ENCODE measurements at places on chromosomes 4 and X. TPM values are rescaled to one million over a fixed set of nuclear protein-coding genes. Genes with fewer than 3 reads are reported as not detected.
A peak's percentile ranks its signal among the peaks of the same experiment; 100 is the strongest.

DNA sequence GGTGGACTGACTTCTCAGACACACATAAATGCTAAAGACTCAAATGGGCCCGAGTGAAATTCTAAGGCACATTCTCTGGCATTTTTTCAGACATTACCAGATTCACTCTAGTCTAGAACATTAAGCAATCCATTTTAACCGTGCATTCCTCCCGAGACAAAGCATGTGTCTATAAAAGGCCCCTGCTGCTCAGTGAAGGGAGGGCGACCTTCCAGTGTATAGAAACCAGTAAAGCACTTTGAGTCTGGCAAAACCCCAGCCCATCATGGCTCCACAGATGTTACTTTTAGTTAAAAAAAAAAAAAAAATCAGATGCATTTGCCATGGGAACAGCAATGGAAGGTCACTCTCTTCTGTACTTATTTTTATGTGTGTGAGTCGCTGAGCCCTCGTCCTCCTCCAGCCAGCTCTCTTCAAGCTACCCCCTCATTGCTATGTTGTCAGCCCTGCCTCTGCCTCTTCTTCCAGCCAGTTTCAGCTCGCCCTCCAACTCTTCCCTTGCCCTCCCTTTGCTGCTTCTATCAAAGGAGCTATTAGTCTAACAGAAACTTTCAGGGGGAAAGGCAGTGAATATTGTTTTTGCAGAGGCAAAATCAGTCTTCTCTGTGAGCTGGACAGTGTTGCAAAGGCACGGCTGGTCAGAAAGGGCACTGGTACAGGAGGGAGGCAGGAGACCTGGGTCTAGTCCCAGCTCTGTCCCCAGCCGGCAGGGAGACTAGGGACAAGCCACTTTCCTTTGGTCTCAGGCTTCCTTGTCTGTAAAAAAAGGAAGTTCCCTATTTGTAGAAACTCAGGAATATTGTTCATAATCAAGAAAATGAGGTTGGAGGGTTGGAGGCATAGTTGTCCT is 644.2 kb downstream of the ZNF674 start:
- H3K27me3 ChIP-seq = no peaks in the 10 kb centered on the region
- DNase-seq = no peak
- H3K4me1 ChIP-seq = no peaks in the 10 kb centered on the region

- peak overlapping the region; percentile 72 for H3K27ac ChIP-seq
- DNase-seq = no peak
- H3K4me3 ChIP-seq = no peak overlapping the region
- H3K27me3 ChIP-seq = no peaks in the 10 kb centered on the region
- peaks cover 6% of the 10 kb centered on the region for H3K36me3 ChIP-seq
Observed at GRCh38 chr4:94516067-94516466, 64.3 kb downstream of the PDLIM5 start.

Gene TMEM154
- 2.9 TPM for total RNA-seq

DNA sequence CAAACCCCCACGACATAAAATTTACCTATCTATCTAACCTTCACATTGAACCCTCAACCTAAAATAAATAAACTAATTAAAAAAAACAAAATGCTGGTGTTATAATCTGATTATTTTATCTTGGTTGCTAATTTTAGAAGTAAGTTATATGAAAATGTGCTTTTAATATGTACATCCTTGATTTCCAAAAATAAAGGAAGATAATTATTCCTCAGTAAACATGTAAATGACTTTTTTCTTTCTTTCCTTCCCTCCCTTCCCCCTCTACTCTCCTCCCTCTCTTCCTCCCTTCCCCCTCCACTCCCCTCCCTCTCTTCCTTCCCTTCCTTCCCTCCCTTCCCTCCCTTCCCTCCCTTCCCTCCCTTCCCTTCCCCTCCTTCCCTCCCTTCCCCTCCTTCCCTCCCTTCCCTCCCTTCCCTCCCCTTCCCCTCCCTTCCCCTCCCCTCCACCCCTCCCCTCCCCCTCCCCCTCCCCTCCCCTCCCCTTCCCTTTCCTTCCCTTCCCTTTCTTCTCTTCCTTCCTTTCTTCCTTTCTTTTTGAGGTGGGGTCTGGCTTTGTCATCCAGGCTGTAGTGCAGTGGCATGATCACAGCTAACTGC is 180.0 kb upstream of the GIMD1 start:
- H3K4me1 ChIP-seq = no peaks in the 10 kb centered on the region
- H3K36me3 ChIP-seq = no peaks in the 10 kb centered on the region
- no peak overlapping the region for H3K27ac ChIP-seq
- H3K4me3 ChIP-seq = no peak overlapping the region
- no peak for DNase-seq

GRCh38 chr4:109012286-109012880 is 249.5 kb upstream of the ETNPPL start:
- no peak overlapping the region for H3K4me3 ChIP-seq
- no peaks in the 10 kb centered on the region for H3K4me1 ChIP-seq
- no peaks in the 10 kb centered on the region for H3K27me3 ChIP-seq
- no peak overlapping the region for H3K27ac ChIP-seq

- H3K4me3 ChIP-seq = no peak overlapping the region
- H3K4me1 ChIP-seq = no peaks in the 10 kb centered on the region
- H3K27me3 ChIP-seq = no peaks in the 10 kb centered on the region
- no peak overlapping the region for H3K27ac ChIP-seq
- DNase-seq = no peak
Observed at GRCh38 chr4:12499693-12500092, 984.4 kb downstream of the RAB28 start.

Gene COL4A5
- 241 TPM for total RNA-seq

DNA sequence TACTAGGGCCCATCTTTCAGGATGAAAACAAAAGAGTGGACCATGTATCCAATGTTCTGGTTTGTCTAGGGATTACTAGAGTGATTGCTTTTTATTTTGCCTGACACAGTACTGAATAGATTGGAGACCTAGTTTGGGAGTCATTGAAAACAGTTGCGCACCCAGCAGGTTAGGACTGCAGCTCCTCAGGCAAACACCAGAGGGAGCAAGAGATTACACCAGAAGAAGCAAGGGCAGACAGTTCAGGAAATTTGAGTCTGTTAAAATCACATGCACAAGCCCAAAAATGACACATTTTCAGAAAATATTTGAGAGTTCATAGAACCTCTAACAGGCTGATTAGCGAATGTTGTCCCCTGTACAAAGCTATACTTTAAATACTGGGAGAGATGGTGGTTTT is 55.6 kb downstream of the CYLC1 start:
- H3K27ac ChIP-seq = no peak overlapping the region
- H3K4me1 ChIP-seq = no peaks in the 10 kb centered on the region
- no peak overlapping the region for H3K4me3 ChIP-seq
- no peak for DNase-seq
- no peaks in the 10 kb centered on the region for H3K27me3 ChIP-seq

Gene SYNPO2
- 2,073 TPM for total RNA-seq

Gene SH3RF1
- 10.3 TPM for total RNA-seq

Gene XG
- total RNA-seq = 0.39 TPM

DNA sequence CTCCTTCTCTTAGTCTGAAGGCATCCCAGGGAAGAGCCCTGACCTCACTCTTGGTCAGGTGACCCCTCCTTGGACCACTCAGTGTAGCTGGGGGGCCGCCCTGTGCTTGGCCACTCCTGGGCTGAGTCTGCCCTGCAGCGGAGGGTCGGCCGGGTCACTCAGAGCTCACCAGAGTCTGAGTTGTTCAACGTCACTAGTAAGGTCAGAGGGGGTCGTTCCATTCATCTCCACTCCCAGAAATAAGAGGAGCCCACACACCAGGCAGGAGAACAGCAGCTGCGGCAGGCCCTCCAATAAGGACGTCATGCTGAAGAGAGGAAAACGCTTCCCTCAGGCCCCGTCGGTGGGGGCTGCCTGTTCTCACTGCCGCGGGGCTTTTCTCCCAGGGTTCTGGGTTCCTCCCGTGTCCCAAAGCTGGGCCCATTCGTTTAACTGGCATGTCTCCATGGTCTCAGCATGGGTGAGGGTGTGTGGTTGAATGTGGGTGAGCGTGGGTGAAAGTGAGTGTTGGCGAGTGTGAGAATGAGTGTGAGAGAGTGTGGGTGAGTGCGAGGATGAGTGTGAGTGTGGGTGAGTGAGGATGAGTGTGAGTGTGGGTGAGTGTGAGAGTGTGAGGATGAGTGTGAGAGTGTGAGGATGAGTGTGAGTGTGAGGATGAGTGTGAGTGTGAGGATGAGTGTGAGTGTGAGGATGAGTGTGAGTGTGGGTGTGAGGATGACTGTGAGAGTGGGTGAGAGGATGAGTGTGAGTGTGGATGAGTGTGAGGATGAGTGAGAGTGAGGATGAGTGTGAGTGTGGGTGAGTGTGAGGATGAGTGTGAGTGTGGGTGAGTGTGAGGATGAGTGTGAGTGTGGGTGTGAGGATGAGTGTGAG is 47.7 kb downstream of the ING2 start:
- no peaks in the 10 kb centered on the region for H3K27me3 ChIP-seq
- H3K4me3 ChIP-seq = no peak overlapping the region
- H3K4me1 ChIP-seq = no peaks in the 10 kb centered on the region
- no peaks in the 10 kb centered on the region for H3K36me3 ChIP-seq
- DNase-seq = no peak

Gene USP17L30
- total RNA-seq = not detected

Gene MGAT4D
- not detected for total RNA-seq

DNA sequence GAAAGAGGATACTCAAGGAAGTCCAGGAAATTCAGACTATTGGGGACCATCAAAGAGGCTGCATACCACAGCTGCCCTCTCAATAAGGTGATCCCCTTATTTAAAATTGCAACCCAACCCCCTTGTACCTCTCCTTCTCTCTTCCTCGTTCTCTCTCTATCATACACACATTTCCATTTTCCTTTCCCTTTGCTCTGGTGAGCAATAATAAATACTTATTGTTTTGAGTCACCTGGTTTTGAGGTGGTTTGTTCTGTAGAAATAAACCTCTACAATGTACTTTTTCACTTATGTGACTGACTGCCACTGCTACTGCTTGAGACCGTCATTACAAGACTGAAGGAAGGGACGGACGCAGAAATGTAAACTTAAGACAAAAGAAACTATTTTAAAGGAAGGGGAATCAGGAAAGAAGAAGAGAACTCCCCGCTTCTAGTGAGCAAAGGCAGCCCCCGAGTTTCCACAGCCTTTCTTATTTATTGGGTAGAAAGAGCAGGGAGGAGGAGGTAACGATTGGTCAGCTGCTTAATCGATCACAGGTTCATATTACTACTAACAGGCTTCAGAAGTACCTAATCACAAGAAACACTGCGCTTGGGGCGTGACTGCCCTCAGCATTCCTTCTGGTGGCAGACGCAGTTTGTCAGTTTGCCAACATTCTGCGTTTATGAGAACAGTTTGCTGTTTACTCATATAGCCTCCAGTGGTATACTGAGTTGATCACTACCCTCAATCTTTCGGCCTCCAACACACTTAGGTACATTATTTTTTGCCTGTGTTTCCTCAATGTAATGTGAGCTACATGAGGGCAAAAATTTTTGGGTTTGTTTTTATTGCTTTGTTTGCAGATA is 16.9 kb upstream of the TMEM165 start:
- H3K4me3 ChIP-seq = no peak overlapping the region
- H3K27me3 ChIP-seq = no peaks in the 10 kb centered on the region
- no peaks in the 10 kb centered on the region for H3K36me3 ChIP-seq
- H3K4me1 ChIP-seq = no peaks in the 10 kb centered on the region

- peaks cover 28% of the 10 kb centered on the region for H3K4me1 ChIP-seq
- H3K36me3 ChIP-seq = no peaks in the 10 kb centered on the region
- DNase-seq = no peak
- no peak overlapping the region for H3K4me3 ChIP-seq
Observed at GRCh38 chrX:21176921-21177571, 197.2 kb upstream of the CNKSR2 start.

DNA sequence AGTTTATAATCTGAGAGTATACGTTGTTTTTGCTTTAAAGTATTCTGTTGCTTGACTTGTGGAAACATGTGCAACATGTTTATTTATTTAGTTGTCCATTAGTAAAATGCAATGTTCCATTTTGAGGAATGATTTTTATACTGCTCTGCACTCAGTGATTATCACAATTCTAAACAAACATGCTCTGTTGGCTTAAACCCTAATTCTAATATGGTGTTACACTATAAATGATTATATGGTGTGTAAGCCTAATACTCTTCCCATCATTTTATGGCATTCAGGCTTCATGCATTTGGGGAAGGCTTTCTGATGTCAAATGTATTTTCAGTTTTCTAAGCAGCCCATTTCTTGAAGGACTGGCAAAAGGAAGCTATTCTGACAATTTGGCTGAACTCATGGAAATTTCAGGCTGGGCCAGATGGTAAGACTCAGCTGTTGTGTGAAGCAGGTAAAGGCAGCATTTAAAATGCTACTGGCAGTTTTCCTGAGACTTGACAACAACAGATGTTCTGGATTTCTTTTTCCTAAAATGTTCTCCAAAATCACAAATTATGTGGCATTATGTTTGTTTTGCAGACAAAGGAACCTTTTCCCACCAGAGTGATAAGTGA is 336.7 kb upstream of the GNPDA2 start:
- no peak overlapping the region for H3K27ac ChIP-seq
- H3K36me3 ChIP-seq = no peaks in the 10 kb centered on the region
- H3K4me1 ChIP-seq = no peaks in the 10 kb centered on the region
- DNase-seq = no peak

DNA sequence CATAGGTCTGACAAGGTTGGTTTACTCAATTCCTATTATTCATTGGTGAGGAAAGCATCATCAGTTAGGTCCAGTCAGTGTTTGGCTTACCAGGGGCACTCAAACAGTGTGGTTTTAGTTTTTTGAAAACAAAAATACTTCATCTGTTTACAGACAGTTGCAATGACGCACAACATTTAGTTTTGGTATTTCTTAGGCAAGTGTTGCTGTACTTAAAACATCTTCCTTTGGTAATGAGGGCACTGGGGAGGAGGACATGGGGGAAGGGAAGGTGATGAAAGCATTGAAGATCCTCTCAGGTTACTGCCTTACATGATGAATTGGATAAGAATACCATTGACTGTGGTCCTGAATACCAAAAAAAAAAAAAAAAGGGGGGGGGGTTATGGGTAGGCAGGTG is 93.7 kb upstream of the MAOA start:
- no peak overlapping the region for H3K4me3 ChIP-seq
- no peak overlapping the region for H3K27ac ChIP-seq
- no peaks in the 10 kb centered on the region for H3K36me3 ChIP-seq
- H3K4me1 ChIP-seq = peaks cover 5% of the 10 kb centered on the region
- H3K27me3 ChIP-seq = no peaks in the 10 kb centered on the region

GRCh38 chr4:168631241-168632162 is 134.7 kb downstream of the PALLD start:
- peaks cover 48% of the 10 kb centered on the region for H3K4me1 ChIP-seq
- peak overlapping the region; percentile 76 for H3K27ac ChIP-seq
- DNase-seq = no peak

GRCh38 chr4:152536545-152537182 is 772 bp upstream of the FBXW7 start:
- peaks cover 49% of the 10 kb centered on the region for H3K4me1 ChIP-seq
- H3K36me3 ChIP-seq = no peaks in the 10 kb centered on the region
- peak overlapping the region; percentile 97 for H3K27ac ChIP-seq
- DNase-seq = no peak
- peak overlapping the region; percentile 98 for H3K4me3 ChIP-seq
- H3K27me3 ChIP-seq = no peaks in the 10 kb centered on the region

DNA sequence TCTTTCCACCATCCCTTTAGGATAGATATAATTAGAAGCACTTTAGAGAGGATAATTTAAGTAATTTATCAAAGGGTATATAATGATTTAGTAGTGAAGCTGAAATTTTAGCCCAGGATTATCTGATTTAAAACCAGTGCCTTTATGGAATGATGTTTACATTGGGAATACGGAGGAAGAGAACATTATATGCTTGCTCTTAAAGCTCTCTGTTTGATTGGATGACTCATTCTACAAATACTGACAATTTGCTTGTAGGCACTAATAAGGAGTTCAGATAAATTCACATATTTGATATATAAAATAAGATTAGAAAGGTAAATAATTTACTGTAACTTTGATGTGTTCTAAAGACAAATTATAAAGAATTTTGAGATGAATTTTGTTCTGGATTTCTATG is 84.7 kb downstream of the SH3BGRL start:
- no peak overlapping the region for H3K27ac ChIP-seq
- no peaks in the 10 kb centered on the region for H3K4me1 ChIP-seq
- no peaks in the 10 kb centered on the region for H3K36me3 ChIP-seq
- no peaks in the 10 kb centered on the region for H3K27me3 ChIP-seq
- H3K4me3 ChIP-seq = no peak overlapping the region

Gene CASK
- total RNA-seq = 28.7 TPM

Gene SRPK3
- total RNA-seq = 0.52 TPM
